HEK293T (cell line): ENCODE measurements at places on chromosomes 16 and 17.

DNA sequence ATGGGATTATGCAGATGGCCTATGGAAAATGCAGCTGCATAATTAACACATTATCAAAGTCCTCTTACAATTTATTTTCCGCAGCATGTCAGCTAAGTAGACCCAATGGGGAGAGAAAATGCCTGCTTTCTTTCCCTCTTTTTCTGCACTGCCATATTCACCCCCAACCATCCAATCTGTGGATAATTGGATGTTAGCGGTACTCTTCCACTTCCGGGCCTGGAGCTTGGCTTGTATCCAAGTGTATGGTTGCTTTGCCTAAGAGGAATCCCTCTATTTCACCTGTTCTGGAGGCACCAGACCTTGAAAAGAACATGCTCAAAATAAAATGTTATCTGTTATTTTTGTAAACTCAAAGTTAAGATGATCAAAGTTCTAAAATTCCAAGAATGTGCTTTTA lies 41.1 kb upstream of the CACNG3 start:
- DNase-seq: no peak

DNA sequence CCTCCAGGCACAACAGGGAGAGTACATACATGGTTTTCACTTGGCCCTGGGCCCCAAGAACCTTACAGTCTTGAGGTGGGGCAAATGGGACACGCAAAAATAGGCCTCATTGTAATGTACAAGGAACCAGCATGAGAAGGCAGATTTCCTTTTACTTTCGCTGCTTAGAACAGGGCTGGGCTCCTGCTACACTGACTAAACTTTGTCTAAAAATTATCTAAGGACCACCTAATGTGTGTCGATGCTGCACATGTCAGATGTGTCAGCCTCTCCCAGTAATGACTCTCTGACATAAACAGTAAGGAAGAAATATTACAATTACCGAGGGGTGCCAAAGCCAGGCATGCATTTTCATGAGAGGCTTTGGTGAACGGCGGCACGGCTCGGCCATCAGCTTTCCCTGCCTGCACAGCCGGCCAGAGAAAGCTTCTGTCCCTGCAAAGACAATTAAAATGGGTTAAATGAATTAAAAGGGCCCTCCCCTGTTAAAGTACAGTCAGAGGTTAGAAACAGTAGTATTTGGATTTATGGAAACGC lies 224.2 kb upstream of the IRX3 start:
- no peak for DNase-seq

- no peak for DNase-seq
These were observed 38.0 kb upstream of the PHB1 start for GRCh38 chr17:49452661-49453060.

GRCh38 chr17:15291674-15292361 lies 26.7 kb upstream of the PMP22 start:
- no peak for DNase-seq

GRCh38 chr17:13127921-13128602 lies 110.2 kb upstream of the ELAC2 start:
- DNase-seq: no peak

- no peak for DNase-seq
These were observed 1014.4 kb upstream of the GOT2 start for GRCh38 chr16:59748531-59748930.
